ENCODE measurements at places on chromosomes 1 and 21.

DNA sequence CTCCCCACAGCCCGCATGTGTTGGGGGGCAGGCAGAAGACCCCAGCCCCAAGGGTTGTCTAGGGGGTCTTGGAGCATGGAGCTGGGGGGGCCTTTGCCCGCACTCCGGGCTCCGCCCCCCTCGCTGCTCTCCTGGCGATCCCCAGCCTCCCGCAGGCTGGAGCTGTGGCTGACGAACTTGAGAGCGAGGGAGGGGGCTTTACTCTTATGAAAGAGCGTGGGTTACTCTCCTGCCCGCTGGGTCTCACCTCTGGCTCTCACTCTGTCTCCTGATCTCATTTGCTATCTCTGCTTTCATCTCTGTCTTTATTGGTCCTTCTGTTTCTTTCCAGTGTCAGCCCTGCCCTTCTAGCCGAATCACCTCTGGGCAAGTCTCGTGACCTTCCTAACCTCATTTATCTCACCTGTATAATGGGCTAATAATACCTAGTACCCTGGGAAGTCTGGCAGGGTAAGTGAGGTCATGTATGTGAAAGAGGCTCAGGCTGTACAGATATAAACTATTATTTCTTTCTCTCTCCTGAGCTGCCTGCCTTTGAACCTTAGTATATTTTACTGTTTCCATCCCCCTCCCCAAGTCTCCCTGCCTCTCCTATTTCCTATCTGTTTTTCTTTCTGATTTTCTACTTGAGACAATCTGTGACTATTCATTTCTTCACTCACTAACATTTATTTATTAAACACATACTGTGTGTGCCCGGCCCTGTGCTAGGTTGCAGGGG lies 731 bp downstream of the EFNA4 start:
- H3K27ac ChIP-seq = peak overlapping the region; percentile 65
- peaks cover 20% of the 10 kb centered on the region for H3K36me3 ChIP-seq
- H3K4me3 ChIP-seq = peak overlapping the region; percentile 82
- H3K27me3 ChIP-seq = peaks cover 4% of the 10 kb centered on the region
- peaks cover 52% of the 10 kb centered on the region for H3K4me1 ChIP-seq
- DNase-seq = no peak

DNA sequence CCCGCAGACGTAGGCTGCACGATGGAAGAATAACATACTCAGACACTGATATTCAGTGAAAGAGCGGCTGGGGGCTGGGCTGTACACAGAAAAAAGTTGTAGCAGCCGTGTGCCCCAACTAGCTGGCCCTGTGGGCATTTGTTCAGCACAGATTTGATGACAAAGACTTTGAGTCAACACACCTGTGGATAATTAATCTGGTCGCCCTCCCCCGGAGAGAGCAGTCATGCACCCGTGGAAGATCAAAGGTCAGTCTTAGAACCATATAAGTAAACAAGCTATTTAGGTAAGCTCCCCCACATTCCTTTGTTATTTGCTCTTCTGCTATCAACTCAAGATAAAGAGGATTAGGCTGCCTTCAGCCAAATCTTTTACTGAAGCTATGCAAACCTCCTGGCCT lies 148.4 kb upstream of the HMCN1 start:
- no peak for DNase-seq
- peaks cover 25% of the 10 kb centered on the region for H3K27me3 ChIP-seq
- H3K4me1 ChIP-seq = no peaks in the 10 kb centered on the region
- H3K27ac ChIP-seq = no peak overlapping the region

- H3K4me1 ChIP-seq = peaks cover 73% of the 10 kb centered on the region
- no peak overlapping the region for H3K4me3 ChIP-seq
- H3K36me3 ChIP-seq = peaks cover 11% of the 10 kb centered on the region
- no peak for DNase-seq
- H3K27me3 ChIP-seq = no peaks in the 10 kb centered on the region
These were observed 53.9 kb downstream of the TENT5C start for GRCh38 chr1:117659550-117660270.

GRCh38 chr1:234545517-234546386 lies 64.2 kb downstream of the IRF2BP2 start:
- no peak for DNase-seq
- no peaks in the 10 kb centered on the region for H3K36me3 ChIP-seq
- H3K27me3 ChIP-seq = no peaks in the 10 kb centered on the region
- no peak overlapping the region for H3K4me3 ChIP-seq
